SW480 (cell line): ENCODE measurements at places on chromosomes 16 and 17.

DNA sequence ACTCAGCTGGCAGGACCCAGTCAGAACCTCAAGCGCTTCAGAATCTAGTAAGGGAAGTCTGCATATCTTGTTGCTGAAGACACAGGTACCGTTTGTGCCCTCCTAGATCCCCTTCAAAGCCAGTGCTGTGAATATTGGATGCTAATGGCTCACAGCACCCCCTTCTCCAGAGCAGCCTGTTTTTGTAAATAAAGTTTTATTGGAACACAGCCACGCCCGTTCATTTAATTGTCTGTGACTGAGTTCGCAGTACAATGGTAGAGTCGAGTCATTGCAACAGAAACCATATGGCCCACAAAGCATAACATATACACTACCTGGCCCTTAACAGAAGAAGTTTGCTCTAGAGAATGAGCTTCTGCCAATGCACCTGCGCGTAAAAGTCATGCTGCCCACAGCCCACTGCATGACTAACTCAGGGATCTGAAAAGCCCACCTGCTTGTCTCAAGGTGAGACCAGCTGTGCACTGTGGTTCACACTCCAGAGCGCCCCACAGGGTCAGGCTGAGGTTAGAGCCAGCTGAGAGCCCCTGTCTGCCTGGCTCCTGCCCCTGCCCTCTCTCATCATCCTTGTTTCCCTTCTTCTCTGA, 48.8 kb downstream of the AIPL1 start:
- DNase-seq, result no peak

DNA sequence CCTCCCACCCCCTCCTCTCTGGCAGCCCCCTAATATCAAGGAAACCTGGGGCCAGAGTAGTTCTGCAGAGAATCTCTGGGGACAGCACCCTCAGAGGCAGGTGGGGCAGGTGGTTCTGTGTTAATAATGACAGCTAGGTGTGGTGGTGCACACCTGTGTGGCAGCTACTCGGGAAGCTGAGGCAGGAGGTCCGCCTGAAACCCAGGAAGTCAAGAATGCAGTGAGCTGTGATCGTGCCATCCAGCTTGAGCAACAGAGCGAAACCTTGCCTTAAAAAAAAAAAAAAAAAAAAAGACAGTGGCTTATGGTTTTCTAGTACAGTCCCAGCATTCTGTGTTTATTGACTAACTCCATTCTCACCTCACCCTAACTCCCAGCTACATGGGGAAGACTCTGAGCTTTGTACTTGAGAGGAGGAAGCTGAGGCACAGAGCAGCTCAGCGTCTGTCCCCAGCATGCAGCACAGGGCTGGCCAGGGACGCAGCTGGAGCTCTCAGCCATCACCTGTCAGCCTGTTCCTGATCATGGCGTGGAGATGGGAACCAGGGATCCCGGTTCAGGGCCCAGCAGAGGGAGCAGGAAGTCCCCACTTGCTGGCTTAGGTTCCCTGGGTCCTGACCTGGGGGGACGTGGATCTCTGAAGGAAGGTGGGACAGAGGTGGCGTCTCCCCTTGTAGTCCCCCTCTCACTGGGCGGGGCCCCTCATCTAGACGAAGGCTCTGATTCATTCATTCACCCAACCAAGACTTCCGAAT, 6.1 kb downstream of the DBNDD1 start:
- DNase-seq, result no peak

DNA sequence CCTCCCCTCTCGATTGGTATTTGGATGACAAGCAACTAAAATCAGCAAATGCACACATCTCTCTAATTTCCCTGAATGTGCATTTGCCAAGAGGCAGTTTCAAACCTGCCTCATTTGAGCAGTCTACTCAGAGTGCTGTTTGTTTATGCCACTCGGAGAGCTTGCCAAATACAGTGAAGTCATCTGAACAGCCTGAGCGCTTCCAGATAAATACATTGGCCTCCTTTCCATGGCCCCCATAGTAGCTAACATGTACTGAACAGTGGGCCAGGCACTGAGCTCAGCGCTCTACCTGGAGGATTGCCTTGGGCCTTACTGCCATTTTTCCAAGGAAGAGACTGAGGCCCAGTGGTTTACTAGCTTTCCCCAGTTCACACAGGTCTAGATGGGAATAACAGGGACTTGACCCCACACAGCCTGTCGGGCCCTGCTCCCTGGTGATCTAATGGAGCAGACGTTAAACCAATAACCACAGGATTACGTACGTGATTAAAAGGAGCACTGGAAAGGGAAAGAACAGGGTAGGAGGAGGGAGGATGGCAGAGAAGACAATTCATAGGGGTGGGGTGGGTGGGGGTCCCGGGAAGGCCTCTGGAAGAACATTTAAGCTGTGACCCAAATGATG, 18.7 kb upstream of the ANKRD40CL start:
- no peak for DNase-seq

GRCh38 chr16:57992084-57992483, 8.4 kb downstream of the ZNF319 start:
- DNase-seq, result no peak

- DNase-seq, result no peak
Measured at GRCh38 chr16:9917691-9918090, 264.5 kb downstream of the GRIN2A start.

GRCh38 chr17:43966276-43966675, 12.5 kb upstream of the PYY start:
- DNase-seq, result no peak

- no peak for DNase-seq
Measured at GRCh38 chr17:74919440-74920305, 3.4 kb downstream of the USH1G start.

GRCh38 chr17:37546302-37546701, 56.6 kb downstream of the DUSP14 start:
- no peak for DNase-seq

DNA sequence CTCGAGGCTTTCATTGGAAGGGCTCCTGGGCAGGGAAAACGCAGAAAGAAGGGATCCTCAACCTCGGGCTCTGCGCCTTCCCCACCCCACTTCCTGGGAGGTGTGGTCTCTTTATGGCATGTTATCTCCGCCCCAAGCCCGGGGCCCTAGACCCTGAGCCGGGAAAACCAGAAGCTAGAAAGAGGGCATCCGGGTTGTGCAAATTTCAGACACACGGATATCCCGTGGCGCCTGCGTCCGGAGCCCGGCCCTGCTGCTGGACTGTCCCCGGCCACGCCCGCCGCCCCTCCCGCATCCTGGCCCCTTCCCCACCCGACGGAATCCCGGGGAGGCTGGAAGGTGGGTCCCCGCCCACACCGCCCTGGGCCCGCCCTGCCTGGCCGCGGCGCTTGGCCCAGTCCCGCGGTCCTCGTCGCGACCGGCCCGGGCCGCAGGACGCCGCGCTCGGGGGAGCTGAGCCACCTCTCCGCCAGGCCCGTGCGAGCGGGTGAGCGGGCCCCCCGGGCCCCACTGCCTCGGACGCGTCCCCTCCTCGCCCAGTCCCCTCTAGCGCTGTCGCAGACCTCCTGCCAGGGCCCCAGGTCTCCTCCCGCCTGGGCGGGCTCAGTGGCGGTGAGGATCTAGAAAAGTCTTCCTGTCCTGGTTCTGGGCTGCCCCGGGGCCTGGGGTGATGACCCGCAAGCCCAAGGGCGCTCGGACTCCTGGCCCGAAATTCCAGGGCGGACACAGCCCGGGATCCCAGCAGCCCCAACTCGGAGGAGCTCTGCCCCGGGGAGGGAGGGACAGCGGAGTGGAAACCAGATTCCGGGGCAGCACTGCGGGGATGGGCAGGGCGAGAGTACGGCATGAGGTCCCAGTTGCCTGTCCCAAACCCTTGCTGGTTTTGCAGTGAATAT, at the start of gene SLC16A5:
Gene SLC16A5 (plus strand): TSS at position 397 of the 896 bp plus-strand sequence. CDS start 5,683 bp downstream, outside the sequence.
- DNase-seq, result peak; percentile 95

GRCh38 chr16:22428654-22429053, 54.2 kb upstream of the CDR2 start:
- no peak for DNase-seq

GRCh38 chr17:57415751-57416207, 159.5 kb downstream of the MSI2 start:
- DNase-seq, result no peak

- no peak for DNase-seq
Measured at GRCh38 chr17:72426321-72426720, 305.5 kb downstream of the SOX9 start.

DNA sequence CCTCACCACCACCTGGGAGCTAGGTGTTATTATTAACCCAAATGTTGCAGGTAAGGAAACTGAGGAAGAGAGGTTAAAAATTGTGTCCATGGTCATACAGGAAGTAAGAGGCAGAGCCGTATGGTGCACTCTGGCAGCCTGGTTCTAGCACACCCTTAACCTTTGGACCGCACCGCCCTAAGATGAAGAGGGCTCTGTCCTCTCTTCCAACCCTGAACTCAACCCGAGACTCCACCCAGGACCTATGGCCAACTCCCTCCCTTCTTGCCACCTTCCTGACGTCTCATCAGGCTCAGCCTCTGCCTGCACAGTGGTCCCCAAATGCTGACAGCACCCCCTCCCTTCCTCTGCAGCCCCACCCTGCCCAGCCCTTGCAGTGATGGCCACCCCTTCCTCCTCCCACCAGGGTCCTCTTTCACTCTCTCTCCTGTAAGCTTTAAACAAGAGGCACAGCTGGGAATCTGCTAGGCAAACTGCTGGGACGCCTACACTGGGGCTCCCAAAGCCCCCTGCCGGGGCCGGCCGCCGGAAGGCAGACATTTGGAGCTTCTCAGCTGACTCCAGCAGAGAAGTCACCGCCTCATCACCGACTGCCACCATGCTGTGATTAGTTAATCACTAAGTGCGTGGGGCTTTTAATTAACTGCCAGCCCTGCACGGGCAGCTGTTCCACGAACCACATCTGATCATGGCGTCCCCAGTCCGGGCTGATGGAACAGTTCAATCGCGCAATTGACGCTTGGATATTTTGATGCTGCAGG, 16.7 kb upstream of the C16orf78 start:
- no peak for DNase-seq

DNA sequence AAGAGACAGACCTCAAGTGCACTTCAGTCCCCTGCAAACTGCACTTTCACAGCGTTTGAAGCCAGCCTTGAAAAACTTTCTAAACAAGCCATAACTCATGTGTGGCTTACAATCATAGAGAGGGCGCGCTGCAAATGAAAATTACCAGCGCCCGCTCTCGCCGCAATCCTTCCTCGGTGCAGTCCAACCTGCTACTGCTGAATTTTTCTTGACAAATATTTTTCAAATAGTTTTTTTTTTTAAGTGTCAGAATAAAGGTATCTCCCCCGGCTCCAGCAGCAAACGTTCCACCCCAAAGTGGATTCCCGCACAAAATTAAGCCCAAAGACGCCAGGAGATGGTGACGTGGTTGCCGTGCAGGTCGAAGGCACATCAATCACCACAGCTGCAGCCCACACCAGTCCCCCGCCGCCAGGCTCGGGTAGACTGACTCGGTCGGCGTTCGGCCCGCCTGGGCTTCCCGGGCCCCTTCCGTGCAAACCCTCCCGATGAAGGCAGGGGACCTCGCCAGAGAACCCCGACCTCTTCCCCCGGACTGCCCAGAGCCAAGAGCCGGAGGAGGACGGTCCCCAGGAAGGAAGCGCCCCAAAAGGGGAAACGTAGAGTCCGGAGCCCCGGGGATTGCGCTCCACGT, 630 bp downstream of the GRB2 start:
- DNase-seq, result peak; percentile 46

DNA sequence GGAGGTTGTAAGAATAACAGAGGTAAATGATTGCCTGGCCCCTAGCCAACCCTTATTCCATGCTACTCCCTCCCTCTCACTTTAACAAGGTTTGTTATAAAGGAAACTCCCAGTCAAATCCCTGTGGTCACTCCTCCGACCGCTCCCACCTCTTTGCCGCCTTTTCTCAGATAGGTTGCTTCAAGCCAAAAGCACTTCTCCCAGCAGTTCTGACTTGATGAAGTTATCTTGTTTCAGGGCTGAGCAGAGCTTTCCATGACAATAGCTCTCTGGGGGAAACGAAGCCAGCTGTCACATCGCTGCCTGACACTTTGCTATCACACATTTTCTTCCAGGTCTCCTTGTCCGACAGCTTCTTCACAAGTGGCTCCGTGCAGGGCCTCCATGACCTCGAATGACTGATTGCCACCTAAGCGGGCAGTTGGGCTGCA, 278.6 kb downstream of the HAPSTR1 start:
- no peak for DNase-seq

GRCh38 chr17:45225051-45225700, 3.5 kb downstream of the FMNL1 start:
- DNase-seq, result peak; percentile 93

DNA sequence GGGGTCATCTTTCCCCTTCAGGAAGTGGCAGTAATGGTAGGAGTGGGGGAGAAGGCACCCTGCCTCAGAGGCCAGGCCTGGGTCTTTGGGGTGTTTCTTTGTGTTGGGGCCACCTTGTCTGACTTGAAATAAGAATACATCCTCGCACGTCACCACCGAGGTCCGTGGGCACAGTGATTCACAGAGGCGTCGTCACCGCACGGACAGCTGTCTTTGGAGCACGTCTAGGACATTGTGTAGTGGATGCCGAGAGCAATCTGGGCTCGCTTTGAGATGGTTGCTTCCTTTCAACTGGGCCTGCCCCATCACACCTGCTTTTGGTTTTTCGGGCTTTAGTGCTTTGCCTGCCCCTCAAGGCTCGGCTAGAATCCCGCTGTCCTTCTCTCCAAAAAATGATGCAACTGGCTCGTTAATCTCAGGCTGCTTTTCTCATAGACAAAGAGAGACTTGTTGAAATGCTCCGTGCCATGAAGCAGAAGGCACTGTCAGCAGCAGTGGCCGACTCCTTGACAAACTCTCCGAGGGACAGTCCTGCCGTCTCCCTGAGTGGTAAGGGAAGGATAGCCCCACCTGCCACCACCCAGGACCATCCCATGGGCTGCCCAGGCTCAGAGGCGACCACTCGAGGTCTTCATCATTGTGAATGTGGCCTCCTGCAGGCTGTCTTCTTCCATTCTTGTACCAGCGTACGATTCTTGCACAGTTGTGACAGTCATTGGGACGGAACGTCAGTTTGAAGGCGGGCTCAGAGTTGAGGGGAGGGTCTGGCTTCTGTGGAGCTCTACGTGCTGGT, 24.0 kb downstream of the GINS2 start:
- DNase-seq, result no peak

- no peak for DNase-seq
Measured at GRCh38 chr17:280901-281300, 71.7 kb downstream of the RPH3AL start.

GRCh38 chr16:50381679-50382440, 13.1 kb upstream of the BRD7 start:
- DNase-seq, result peak; percentile 30
